ENCODE measurements at places on chromosomes 12 and 14. TPM values are rescaled to one million over a fixed set of nuclear protein-coding genes. Genes with fewer than 3 reads are reported as not detected.

DNA sequence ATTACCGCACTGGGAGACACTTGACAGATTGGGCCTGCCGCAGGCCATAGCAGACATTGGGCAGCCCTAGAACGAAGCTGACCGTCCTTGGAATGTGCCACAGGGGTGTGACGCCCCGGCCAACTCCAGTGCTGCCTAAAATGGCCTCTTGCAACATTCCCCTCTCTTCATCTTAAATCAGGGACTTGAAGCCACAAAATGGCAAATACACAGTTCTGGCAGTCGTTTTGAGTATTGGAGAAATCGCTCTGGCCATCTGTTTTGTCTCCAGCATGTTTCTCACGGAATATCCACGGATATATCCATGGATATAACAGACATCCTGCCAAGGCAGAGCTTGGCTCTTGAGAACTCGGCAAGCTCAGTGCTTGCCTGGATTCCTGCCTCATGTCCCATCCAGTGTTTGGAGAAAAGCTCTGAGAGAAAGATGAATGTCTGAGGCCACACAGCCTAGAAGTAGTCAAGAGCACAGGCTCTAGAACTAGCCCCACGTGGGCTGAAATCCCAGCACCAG is 158.4 kb downstream of the CHST11 start:
- DNase-seq = no peak

DNA sequence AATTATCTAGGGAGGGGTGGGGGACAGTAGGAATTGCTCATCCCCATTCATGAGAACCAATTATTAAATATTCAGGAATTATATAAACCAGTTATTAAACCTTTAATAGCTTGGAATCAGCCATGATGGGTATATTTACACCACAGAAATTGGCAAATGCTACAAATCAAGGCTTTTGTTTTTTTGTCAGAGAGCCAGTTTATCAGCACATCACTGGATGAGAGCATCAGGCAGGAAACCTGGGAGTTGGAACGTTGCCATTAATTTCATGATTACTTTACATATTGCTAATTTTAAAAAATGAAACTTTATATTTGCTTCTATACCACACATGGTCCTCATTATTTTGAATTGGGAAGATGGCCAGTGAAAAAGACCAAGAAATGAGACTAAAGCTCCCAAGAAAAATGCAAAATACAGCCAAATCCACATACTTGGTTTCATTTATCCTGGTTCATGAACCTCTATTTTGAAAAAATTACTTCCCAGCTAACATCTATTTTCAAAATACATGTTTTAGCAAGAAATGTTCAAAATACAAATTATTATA is 48.4 kb downstream of the ATL1 start:
- DNase-seq = no peak

DNA sequence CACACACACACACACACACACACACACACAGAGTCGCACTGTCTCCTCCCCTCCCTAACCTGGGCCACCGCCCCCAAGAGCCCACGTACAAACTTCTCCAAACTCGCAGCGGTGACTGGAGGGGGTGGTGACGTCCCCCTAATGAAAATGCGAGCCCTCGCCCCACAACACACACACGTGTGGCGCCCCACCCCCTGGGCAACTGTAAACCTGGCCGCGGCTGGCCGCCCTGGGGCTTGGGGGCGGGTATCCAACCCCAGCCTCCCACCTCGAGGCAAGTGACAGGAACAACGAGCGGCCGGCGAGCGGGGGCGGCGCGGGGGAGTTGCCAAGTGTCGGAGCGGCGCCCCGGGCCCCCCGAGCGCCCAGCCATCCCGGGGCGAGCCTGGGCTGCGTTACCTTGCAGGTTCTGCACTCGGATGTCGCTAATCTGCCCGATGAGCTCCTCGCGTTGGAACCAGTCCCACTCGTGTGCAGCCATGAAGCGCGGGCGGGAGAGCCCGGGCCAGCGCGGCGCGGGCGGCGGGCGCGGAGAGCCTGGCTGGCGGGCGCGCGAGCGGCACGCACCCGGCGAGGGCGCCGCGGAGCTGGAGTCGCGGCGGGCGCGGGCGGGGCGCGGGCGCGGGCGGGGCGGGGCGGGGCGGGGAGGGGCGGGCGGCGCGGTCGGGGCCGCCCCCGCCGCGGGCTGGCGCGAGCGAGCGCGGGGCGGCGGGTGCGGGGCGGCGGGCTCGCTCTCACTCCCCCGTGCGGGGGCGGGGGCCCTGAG is at the start of gene CLMN:
Gene CLMN, minus strand, starts transcription at position 597 of the 766 bp plus-strand sequence. Its CDS starts 116 bp downstream, at position 481.
- DNase-seq = no peak

DNA sequence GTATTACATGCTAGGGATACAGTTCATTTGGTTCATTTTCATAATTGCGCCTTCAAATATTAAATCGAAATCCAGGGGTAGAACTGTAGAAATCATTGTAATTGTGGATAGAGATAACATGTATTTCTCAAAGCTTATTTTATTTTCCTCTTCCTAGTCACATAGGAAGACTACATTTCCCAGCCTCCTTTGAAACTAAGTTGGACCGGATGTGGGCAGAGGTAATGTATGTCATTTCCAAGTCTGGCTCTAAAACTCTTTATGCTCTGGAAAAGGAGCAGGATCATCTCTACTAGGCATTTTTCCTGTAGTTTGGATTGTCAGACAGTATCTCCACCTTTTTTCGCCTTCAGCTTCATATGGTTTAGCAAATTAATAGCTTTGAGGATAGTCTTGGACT is 70.1 kb upstream of the CRY1 start:
- DNase-seq = no peak

DNA sequence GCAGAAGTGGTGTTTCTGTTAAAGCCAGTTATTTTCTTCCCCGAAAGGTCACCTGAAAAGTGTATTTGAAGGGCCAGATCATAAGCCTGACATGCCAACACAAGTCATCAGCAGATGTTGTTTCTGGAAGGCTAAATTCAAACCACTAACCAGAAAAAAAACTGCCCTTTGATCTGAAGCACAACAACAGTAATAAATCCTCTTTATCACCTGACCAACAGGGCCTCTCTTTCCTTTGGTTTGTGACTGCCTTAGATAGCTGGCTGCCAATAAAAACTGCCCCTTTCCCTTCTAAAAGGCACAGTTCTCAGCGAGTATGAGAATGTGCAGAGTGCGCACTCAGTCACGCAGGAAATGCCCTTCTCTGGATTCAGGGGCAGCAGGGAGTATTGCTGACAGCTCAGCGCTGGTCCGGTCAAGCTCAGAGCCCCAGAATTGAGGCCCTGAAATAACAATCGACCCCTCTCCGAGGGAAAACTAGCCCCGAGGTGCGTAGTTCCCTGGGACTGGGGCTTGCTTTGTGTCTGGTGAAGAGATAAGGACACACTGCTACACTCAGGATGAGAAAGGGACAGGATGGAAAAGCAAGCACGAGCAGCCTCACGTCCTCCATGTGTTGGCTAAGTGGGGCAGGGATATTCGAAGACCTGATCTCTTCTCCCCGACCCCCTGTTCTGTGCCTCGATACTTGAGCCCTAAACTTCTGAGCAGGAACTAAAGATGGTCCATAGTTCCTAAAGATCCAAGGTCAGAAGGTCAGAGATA is 184.2 kb upstream of the GZMB start:
- no peak for DNase-seq

DNA sequence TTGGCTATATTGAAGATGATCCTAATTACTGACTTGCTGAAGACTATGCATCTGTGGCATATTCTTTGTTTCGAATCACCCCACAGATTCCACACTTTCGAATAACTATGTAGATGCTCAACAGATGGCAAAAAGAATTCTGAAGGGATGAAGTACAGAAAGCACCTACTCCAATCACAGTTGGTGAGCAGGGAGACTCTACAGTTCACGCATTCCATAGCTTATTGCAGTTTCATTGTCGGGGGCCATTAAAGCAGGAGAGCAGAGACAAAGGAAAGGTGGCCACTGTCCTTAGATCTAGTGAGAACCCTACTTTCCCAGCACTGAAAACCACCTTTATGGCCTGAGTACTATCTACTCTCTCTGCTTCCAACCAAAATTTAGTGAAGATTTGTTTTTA is 191.9 kb downstream of the STXBP6 start:
- no peak for DNase-seq

GRCh38 chr12:47189728-47190127 is 110.0 kb upstream of the AMIGO2 start:
- no peak for DNase-seq

- DNase-seq = no peak
These were observed 106.2 kb downstream of the UNC79 start for GRCh38 chr14:93536945-93537344.

DNA sequence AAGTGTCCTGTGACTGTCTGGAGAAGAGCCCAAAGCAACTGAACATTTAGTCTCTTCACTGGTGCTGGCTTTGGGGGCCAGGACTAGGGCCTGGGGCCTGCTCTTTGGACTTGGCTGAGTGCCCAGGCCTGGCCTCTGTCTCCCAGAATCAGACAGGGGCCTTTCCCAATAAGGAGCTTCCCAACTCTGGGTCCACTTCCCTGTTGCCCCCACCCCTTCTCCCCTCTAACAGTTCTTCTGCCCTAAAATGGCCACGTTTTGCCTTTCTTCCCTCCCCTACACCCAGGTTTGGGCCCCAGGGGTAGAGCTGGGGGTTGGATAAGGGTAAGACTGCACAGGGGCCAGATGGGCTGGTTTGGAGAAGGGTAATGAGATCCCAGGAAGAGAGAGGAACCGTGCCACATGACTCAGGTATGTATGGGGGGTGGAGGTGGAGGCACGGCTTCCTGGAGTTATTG is 10.0 kb upstream of the ITGA5 start:
- no peak for DNase-seq

GRCh38 chr14:104189629-104190335 is 51.4 kb downstream of the KIF26A start:
- no peak for DNase-seq

- DNase-seq = no peak
These were observed 113.7 kb upstream of the PDZRN4 start for GRCh38 chr12:41074473-41074769.

GRCh38 chr12:62774794-62775193 is 160.2 kb downstream of the PPM1H start:
- no peak for DNase-seq

DNA sequence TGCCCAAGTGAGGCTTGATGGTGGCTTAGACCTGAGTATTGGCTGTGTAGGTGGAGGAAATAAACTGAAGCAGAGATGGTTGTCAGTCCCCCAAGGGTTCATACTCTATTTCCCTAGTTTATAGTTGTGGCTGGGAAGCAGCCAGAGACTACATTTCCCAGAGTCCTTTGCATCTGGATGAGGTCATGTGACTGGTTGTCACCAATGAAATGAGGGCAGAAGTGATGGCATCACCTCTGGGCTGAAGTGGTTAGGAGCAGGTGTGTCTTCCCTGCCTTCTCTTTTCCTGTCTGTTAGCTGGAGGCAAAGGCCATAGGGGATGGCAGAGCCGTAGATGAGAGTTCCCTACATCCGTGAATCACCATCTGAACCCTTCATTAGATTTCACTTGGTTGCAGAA is 16.3 kb upstream of the NOS1 start:
- DNase-seq = no peak

- DNase-seq = no peak
These were observed 69.9 kb downstream of the ARL6IP4 start for GRCh38 chr12:123050331-123050831.

DNA sequence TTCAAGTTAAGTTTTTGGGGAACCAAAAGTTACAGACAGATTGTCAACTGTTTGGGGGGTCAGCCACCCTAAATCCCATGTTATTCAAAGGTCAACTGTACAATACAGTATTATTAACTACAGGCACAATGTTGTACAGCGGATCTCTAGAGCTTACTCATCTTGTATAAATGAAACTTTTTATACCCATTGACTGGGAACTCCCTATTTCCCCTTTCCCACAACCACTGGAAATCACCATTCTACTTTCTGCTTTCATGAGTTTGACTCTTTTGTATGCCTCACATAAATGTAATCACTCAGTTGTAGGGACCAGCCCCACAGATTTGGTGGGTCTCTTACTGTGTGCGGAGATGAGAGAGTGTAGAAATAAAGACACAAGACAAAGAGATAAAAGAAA is 57.8 kb downstream of the SLCO1B3 start:
- no peak for DNase-seq

DNA sequence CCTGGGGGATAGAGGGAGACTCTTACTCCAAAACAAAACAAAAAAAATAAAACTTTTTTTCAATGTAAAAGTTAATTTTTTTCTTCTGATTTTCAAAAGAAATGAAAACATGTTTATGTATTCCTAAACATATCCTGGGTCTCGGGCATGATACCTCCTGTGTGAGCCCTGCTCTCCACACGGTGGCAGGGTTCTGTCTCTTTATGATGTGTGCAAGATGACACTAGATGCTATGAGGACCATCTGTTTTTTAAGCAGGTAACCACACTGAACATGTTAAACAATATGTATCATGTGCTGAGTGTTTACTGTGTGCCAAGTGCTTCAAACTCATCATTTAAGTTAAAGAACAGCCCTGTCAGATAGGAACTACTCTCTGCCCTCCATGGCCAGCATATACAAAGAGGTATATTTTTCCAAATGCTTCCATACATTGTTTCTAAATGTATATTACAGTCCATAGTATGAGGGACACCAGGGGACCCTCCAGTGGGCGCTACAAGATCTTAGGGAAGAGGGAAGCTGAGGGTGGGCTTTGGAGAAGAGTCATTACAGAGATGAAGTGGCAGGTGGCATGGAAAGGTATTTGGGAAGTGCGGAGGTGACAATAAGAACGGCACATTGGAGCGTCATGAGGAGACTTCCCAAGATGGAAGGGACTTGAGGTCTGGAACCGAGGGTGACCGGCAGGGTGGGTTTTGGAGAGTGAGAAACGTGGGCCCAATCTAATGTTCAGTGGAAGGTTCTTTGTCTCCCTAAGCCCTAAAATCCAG is 28.5 kb downstream of the FOS start:
- DNase-seq = no peak

DNA sequence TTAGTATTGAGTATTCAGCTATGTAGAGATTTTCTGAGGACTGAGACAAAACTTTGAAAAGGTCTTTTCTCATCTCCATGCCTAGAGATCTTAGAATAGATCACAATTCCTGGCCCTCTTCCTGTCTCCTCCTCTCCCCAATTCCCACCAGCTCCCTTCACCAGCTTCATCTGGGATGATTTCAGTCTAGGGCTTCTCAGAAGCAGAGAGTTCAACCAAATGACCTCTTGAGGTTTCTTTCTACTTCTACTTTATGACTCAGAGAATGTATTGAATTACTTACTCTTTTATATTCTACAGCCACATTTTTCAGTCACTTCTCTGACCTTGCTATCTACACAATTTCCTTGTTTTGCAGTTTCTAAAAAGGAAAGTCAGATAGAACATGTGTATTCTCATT is 19.4 kb upstream of the SNX6 start:
- no peak for DNase-seq

Gene CDH24
- total RNA-seq = 13.3 TPM

Gene MSRB3
- total RNA-seq = 77.3 TPM

Gene SDS
- not detected for total RNA-seq

Gene COL2A1
- 0.70 TPM for total RNA-seq

Gene ADSS1
- total RNA-seq = 3.7 TPM

Gene CYP27B1
- 1.7 TPM for total RNA-seq

Gene FLVCR2
- total RNA-seq = 0.94 TPM

Gene ART4
- total RNA-seq = not detected

Gene TSPAN8
- total RNA-seq = not detected

Gene SERPINA12
- total RNA-seq = not detected

Measured in osteocyte (in vitro differentiated cells).